ENCODE measurements at places on chromosomes 5 and 9.

- no peak for DNase-seq
Observed at GRCh38 chr5:164010900-164011299, 505.5 kb downstream of the MAT2B start.

GRCh38 chr9:99850736-99851499, 29.2 kb downstream of the NR4A3 start:
- no peak for DNase-seq

DNA sequence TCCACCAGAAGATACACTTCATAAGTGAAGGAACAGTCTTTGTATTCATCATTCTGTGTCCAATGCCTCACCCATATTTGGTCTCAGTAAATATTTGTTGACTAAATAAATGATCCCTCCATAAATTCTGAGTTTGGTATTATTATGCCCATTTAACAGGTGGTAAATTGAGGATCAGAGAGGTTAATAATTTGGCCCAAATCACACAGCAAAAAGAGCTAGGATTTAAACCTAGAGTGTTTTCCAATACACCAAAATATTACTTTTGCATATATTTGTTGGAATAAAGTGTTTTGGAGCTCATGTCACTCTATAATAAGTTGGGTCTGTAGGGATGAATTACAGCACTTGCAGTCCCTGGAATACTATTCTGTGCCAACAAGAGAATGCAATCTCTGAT, 470.3 kb downstream of the ARHGEF28 start:
- DNase-seq: no peak

- peak; percentile 10 for DNase-seq
Observed at GRCh38 chr5:149959406-149960236, 937 bp upstream of the SLC26A2 start.

DNA sequence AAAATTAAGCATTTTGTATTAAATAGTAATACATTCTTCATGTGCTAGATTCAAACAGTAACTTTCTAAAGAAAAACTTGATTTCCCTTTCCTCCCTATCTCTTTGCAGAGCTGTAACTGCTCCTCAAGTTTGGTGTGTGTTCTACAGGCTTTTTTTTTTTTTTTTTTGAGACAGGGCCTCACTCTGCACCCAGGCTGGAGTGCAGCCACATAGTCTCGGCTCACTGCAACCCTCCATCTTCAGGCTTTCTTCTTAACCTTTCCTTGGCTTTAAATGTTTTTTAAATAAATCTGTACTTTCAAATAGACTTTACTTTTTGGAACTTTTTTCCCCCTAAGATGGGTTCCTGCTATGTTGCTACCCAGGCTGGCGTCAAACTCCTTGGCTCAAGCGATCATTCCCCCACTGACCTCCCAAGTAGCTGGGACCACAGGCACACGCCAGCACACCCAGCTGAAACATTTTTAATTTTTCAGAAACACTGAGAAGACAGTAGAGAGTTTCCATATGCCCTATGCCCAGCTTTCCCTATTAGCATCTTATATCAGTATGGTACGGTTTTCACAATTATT, 9.1 kb downstream of the NDFIP1 start:
- no peak for DNase-seq
